Bronchial smooth muscle cell (primary cell): ENCODE measurements at places on chromosomes 3 and 15. TPM values are rescaled to one million over a fixed set of nuclear protein-coding genes. Genes with fewer than 3 reads are reported as not detected.

The TPRG1 gene
- total RNA-seq: 0.32 and 0.34 TPM in 2 replicates

The NPAP1 gene
- total RNA-seq: under 0.01 TPM in 1 of 2 replicates, not detected in the other

The EPHA6 gene
- 0.26 TPM in 1 of 2 replicates, not detected in the other for total RNA-seq

The ZBTB11 gene
- 15.8 and 16.2 TPM in 2 replicates for total RNA-seq

The SRGAP3 gene
- 6.0 and 9.8 TPM in 2 replicates for total RNA-seq

The TRIM42 gene
- not detected in 2 replicates for total RNA-seq

The FILIP1L gene
- total RNA-seq: 7.6 and 16.2 TPM in 2 replicates

The PPM1L gene
- total RNA-seq: 0.63 and 0.69 TPM in 2 replicates

The HIGD2B gene
- under 0.01 TPM in 1 of 2 replicates, not detected in the other for total RNA-seq

The PARP15 gene
- 0.16 and 0.17 TPM in 2 replicates for total RNA-seq

The GREM1 gene
- 66.7 and 213 TPM in 2 replicates for total RNA-seq

The NANOGP8 gene
- total RNA-seq: not detected in 2 replicates

The P3H2 gene
- 2.6 and 4.3 TPM in 2 replicates for total RNA-seq

The SPSB4 gene
- not detected in 2 replicates for total RNA-seq
